Endodermal cell (in vitro differentiated cells): ENCODE measurements at places on chromosomes 16 and 17.

- DNase-seq: no peak
Observed at GRCh38 chr16:60407034-60407433, 1629.2 kb downstream of the CDH8 start.

- no peak for DNase-seq
Observed at GRCh38 chr17:30380643-30381339, 2.1 kb downstream of the CPD start.

- no peak for DNase-seq
Observed at GRCh38 chr17:10633738-10634379, 23.2 kb downstream of the MYH3 start.

DNA sequence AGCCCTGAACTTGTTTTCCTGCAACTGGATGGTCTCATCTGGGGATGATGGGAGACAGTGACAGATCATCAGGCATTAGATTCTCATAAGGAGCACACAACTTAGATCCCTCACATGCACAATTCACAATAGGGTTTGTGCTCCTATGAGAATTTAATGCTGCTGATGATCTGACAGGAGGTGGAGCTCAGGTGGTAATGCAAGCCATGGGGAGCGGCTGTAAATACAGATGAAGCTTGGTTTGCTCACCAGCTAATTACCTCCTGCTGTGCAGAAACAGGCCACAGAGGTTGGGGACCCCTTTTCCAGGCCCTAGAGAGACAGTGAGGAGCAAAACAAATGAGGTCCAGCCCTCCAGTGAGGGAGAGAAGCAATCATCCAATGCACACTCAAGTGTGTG lies 168.6 kb downstream of the RGS9 start:
- DNase-seq: no peak

- no peak for DNase-seq
Observed at GRCh38 chr16:4401094-4401501, 15.3 kb downstream of the CORO7 start.
